Stimulated activated CD8-positive, alpha-beta memory T cell treated with anti-CD3 and anti-CD28 coated beads, Interleukin-7, amount 100 ng/mL, for 1 hour (primary cell): ENCODE measurements at places on chromosomes 3 and 15.

- DNase-seq = no peak
Observed at GRCh38 chr15:73244333-73244732, 124.4 kb downstream of the HCN4 start.

DNA sequence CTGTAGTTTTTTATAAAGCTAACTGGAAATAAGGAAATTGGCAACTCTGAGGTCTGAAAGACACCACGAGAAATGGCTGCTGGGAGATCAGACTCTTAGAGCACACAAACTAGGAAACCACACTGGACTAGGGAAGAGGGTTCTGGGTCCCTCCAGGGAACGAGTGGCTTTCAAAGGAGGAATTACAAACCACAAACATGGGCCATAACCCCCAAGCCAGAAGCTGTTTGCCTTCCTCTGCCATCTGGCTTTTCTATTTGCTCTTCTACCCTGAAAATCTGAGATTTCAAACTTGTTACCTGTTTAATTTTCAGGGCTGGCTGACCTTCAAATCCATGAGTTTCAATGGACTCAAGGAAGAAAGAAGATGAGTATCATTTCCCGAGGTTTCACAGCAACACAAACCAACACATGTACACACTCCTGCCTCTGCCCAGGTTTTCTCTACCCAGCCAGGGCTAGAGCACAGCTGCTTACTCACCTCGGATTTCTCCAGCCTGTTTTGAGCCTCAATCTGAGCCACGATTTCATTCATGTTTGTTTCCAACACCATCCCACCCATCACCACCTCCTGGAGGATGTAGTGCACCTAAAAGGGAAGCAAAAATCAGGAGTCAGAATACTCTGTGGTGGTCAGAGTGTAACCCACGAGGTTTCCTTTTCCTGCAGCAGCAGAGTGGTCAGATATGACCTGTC lies 22.6 kb upstream of the ANPEP start:
- no peak for DNase-seq

- peak; percentile 4 for DNase-seq
Observed at GRCh38 chr15:40844696-40845030, 815 bp downstream of the SPINT1 start.

- DNase-seq = no peak
Observed at GRCh38 chr3:83941990-83942745, 1016.6 kb upstream of the CADM2 start.

GRCh38 chr15:29636140-29636539 lies 186.1 kb downstream of the TJP1 start:
- no peak for DNase-seq

GRCh38 chr15:30940359-30940758 lies 36.6 kb downstream of the FAN1 start:
- no peak for DNase-seq

GRCh38 chr15:63983061-63983711 lies 63.1 kb downstream of the DAPK2 start:
- DNase-seq = no peak

- DNase-seq = no peak
Observed at GRCh38 chr15:67043939-67044771, 21.2 kb upstream of the SMAD3 start.

- DNase-seq = no peak
Observed at GRCh38 chr3:52881871-52882270, 15.5 kb downstream of the STIMATE start.

- no peak for DNase-seq
Observed at GRCh38 chr3:132804498-132804897, 82.3 kb upstream of the NPHP3 start.

DNA sequence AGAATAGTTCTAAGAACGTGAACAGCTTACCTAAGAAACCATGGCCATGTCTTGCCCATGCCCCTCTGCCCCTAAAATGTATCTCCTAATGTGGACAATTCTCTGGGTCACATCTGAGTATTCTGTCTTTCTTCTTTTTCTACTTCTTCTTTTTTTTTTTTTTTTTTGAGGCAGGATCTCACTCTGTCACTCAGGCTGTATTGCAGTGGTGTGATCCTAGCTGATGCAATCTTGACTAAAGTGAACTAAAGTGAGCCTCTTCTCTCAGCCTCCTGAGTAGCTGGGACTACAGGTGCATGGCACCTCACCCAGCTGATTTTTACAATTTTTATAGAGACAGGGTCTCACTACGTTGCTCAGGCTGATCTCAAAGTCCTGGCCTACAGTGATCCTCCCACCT lies 204.8 kb upstream of the ZPLD1 start:
- DNase-seq = no peak

DNA sequence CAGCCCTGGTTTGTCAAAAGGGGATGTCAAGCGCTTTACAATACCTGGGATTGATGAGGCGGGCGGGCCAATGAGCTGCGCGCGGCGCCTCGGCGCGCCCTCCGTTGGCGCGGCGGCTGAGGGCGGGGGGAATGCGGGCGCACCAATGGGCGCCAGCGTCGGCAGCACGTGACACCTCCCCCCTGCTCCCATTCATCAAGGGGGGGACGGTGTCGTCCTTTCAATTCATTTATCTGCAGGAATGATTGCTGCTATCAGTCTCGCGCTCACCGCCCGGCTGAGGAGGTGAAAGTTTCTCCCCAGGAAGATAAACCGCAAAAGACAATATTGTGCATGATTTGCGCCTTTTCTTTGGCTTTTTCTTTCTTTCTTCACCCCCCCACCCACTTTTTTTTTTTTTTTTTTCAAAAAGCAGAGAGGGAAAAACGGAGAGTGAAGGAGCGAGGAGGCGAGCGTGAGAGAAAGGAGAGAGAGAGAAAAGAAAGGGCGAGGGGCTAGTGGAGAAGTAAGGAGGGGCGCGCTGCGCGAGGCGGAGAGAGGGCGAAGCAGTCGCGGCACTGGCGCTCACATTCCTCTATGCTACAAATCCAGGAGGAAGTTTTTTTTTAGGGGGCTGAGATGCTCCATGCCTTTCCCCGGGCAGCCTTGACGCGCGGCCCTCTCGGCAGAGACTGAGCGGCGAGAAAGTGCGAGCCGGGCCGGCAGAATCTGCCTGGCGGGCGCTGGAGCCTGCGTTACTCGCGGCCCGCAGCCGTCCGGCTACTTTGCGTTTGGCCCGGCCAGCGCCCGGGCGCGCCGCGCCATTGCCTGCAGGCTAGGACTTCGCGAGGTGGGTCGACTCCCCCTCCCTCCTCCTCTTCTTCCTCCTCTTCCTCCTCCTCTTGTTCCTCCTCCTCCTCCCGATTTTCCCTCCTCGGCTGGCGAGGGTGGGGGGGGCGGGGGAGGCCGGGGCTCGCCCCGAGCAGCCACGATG lies at the start of gene ZIC1:
Gene ZIC1, plus strand, starts transcription at position 223 of the 973 bp plus-strand sequence. Its CDS starts 748 bp downstream, at position 971.
- DNase-seq = no peak

- no peak for DNase-seq
Observed at GRCh38 chr3:106367496-106367895, 498.7 kb upstream of the CBLB start.

DNA sequence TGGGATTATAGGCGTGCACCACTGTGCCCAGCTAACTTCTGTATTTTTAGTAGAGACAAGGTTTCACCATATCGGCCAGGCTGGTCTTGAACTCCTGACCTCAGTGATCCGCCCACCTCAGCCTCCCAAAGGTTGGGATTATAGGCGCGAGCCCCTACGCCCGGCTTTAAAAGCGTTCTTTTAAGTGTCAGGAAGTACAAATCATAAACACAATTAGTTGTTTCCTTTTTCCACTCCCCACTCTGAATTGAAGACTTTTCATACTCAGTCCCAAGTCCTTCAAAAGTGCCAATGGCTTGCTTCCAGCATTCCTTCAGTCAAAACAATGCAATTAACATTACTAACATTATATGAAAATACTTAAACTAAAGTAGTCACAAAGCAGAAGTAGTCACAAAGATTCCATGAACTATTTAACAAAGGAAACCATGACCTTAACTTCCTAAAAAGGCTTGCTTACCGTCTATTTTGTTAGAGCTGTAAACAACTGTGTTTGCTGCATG lies 8.1 kb downstream of the WDR82 start:
- no peak for DNase-seq

GRCh38 chr3:14323401-14324223 lies 78.8 kb upstream of the SLC6A6 start:
- no peak for DNase-seq

DNA sequence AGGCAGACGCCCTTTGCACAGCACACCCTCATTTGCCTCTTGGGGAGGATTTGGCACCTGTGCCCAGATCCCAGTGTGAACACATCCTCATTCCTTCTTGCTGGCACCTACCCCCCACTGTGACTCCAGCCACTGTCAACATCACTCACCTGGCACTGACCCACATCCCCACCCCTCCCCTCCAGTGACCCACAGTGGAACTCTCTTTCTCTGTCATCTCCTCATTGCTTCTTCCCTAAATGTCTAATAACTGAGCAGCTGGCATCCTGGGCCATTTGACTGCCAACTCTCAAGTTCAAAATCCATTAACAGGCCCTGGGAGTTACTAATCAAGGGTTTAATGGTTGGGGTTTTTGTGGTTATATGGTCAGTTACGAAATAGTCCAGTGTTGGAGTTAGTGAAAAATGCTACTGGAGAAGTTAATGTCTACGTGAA lies 14.4 kb downstream of the SNAPC5 start:
- no peak for DNase-seq

DNA sequence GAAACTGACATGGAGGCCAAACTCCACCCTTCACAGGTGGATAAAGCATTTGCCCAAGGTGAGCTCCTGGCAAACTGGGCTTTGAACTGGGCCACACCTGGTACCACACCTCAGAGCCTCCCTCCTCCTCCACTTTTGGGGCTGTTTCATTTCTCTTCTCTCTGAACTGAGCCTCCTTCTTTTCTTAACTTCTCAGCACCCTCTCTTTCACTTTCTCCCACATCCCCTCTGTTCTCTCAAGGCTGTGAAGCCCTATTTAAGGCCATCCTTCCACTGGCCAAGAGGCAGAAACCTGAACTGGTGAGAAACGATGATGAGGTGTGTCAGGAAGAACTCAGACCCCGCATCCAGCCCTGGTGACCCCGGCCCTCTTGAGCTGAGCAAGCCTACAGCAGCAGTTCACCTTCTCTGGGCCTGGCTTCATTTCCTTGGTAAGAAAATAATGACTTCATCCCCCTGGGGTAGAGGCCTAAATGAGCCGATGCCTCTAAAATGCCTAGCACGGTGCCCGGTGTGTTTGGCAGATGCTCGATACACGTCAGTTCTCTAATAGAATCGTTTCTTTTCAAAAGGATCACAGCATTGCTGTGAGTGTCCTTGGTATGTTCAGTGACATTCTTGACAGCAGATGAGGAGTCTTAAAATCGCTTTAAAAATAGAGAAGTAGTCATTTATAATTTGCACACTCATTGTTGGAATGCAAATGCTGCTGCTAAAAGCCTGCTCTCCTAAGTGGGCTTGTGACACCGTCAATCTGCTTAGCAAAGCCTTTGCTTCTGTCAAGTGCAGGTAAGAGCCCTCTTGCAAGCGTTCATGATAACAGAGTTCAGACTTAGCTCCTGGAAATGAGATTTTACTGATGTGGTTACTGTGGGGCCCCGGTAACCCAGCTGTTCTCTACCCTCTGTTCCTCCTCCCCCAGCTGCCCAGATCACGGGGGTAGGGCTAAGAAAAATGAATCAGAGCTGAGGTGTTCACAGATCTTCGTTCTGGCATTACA lies 97.7 kb upstream of the ATP2B2 start:
- DNase-seq = peak; percentile 16

DNA sequence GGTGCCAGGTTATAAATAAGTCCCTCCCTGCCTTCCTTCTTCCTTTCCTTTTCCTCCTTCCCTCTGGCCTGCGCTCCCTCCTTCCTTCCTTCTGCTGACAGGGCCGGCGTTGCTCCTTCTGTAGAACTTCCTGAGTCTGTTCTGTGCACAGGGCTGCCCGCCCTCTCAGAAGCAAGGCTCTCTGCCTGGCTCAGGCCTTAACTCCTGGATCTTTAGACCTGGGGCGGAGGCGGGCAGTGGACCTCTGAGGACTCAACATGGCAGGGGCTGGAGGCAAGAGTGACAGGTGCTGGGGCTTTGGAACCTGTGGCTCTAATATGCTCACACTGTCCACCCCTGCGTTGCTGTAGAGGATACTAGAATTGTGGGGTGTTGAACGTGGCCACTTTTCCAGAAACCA lies 86.4 kb upstream of the SEC13 start:
- no peak for DNase-seq

GRCh38 chr3:128489674-128489926 lies 3.4 kb downstream of the GATA2 start:
- no peak for DNase-seq

GRCh38 chr3:5798809-5799208 lies 611.3 kb downstream of the EDEM1 start:
- no peak for DNase-seq

GRCh38 chr3:158571969-158572765 lies 1.2 kb downstream of the MLF1 start:
- DNase-seq = no peak

- no peak for DNase-seq
Observed at GRCh38 chr15:80462111-80462510, 57.9 kb downstream of the ARNT2 start.

DNA sequence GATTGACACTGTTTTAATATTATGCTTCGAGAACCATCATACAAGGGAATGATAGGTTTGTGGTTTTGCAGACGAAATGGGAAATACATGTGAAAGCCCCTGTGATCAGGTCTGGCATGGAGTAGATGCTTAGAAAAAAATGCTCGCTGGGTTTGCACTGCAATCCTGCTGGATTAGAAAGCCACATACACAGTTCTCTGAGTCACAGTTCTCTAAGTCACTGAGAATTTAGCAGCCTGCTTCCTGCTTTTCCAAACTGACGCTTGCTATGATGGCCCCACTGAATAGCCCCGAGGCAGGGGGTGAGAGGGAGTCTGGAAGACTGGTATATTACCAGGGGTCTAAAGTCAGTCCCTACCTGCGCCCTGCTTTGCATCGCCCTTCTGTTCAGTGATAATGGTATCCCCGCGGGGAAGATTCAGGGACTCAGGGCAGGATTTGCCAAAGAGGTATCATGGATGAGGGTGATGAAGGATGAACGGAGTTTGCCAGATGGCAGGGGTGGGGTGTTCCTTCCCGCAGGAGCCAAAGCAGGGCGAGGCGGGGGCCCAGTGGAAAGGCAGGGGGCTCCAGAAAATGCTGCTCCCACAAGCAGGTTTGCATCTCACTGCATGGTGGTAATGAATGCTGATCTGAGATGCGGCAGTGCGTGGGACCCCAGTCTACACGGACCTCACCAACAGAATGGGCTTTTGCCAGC lies 82.3 kb downstream of the IQSEC1 start:
- DNase-seq = no peak

DNA sequence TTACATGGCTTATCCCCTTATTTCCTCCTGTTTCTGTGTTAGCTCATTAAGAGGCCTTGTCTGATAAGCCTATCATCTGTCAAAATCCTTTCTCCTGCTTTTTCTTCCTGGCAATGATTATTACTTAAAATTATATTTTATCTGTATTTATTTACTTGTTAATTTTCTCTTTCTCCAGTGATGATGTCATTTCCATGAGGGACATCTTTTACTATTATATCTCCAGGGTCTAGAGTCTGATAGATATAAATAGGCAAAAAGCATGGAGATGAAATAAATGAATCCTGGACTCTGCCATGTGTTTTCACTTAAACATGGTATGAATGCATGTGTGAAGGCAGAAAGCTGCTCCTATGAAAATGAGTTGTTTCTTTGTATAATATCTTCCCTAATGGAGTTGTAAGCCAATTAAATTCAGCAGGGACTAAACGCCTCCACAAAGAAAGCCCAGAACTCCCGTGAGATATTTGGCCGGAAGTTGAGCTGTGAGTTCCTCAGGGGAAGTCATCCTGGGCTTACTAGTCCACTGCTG lies 375.2 kb downstream of the TUSC7 start:
- no peak for DNase-seq

GRCh38 chr3:12894629-12895028 lies 53.3 kb upstream of the RPL32 start:
- DNase-seq = no peak

- no peak for DNase-seq
Observed at GRCh38 chr3:103499132-103499900, 1064.5 kb downstream of the ZPLD1 start.

- no peak for DNase-seq
Observed at GRCh38 chr3:126128504-126129397, 44.8 kb upstream of the SLC41A3 start.
